Activated CD4-positive, alpha-beta T cell treated with anti-CD3 and anti-CD28 coated beads for 24 hours (primary cell): ENCODE measurements at places on chromosomes 4 and X.

DNA sequence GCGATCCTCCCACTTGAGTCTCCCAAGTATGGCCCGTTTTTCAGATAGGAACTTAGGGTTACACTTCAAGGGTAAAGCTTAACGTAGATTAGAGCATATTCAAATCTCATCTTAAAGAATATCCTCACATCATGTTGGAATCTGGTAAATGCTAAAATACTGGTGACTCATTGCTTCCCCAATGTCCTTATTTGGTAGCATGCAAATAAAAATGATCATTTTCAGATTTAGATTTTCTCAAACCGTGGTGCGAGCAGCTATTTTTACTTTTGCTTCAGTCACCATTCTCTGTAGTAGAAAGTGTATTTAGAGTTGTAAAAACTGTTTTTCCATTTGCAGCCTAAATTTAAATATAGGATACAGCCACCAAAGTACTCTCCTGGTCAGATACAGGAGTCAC is 101.5 kb upstream of the MAML3 start:
- DNase-seq, result no peak

DNA sequence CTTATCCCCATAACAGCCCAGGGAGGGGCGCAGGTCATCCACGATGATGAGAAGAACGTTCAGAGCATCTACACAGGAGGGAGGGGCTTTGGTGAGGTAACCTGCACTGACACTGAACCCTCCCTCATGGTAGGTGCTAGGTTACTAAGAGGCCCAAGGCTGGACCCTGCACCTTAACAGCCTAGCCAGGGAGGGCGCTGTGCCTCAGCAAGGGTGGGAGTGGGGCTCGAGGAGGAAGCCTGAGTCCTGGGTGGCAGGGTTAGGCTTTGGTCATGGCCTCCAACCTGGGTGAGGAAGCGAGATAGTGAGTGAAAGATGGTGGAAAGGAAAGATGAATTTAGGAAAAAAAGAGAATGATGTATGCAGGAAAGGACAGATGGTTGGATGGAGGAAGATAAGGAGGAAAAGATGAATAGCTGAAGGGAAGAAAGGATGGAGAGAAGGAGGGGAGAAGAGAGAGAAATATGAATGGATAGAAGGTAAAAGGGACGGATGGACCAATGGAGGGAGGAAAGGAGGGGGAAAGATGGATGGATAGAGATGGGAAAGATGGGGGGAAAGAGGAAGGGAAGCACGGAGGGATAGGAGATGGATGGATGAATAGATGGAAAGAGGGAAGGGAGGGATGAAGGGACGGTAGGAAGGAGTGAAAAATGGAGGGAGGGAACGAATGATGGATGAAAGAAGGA is 736 bp downstream of the IDS start:
- peak; percentile 33 for DNase-seq

- DNase-seq, result no peak
These were observed 9.3 kb downstream of the MSMO1 start for GRCh38 chr4:165336743-165337142.

GRCh38 chr4:173910891-173911290 is 372.6 kb downstream of the FBXO8 start:
- no peak for DNase-seq

DNA sequence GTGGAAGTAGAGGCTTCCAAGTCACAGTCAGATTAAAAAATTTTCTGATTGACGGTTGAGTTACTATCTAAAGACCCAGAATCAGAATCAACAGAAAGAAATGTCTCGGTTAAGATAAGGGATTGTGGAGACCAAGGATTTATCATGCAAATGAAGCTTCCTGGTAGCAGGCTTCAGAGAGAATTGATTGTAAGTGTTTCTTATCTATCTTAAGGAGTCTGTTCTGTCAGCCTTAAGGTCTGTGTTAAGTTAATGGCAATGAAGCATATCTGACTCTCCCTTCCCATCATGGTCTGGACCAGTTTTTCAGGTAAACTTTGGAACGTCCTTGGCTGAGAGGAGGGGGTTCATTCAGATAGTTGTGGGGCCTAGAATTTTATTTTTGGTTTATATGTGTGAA is 780.2 kb downstream of the FAM133A start:
- no peak for DNase-seq

- no peak for DNase-seq
These were observed 44.3 kb downstream of the AR start for GRCh38 chrX:67587946-67588624.

GRCh38 chr4:41537292-41537890 is 566 bp upstream of the LIMCH1 start:
- no peak for DNase-seq

DNA sequence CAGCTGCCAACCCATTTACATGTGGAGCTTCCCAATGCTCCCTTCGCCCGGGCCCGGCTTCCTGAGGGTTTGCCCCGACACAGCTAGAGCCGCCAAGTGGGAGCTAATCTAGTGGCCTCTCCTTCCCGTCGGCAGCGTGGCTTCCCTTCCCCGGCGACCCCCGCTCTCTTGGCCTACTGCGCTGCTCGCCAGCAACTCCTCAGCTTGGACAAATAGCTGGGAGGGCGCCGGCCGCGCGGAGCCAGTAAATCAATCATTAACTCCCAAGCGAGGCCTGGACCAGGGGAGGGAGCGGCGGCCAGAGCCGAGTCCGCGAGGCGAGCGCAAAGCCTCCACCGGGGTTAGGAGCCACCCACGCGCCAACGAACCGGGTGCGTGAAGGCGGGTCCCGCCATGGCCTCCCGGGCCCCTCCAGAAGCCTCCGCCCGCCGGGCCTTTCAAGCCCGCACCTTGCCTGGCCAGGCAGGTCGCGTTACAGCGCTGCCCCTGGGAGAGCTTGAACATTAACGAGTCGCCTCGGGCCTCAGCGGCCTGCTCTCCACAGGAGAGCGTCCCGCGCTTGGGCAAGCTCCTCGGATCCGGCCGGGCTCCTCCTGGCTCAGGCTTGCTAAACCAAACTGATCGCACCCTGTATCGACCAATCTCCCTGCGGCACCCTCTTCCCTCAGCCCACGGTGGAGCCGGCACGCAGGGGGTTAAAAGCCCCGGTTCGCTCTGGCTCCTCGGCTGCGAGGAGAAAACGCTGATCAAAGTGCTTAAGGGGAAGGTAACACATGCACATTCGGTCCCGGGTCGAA is 10.6 kb upstream of the BCOR start:
- DNase-seq, result no peak

- DNase-seq, result no peak
These were observed 174.2 kb downstream of the NHS start for GRCh38 chrX:17549107-17549651.
